ENCODE measurements at places on chromosomes 11 and 22.

- DNase-seq = no peak
Observed at GRCh38 chr11:35223371-35223796, 84.4 kb downstream of the CD44 start.

GRCh38 chr11:20444535-20444934, 57.0 kb downstream of the PRMT3 start:
- no peak for DNase-seq

- no peak for DNase-seq
Observed at GRCh38 chr11:131546218-131546895, 175.9 kb downstream of the NTM start.

- DNase-seq = peak; percentile 51
Observed at GRCh38 chr11:114448749-114449482, 9.6 kb downstream of the REXO2 start.

DNA sequence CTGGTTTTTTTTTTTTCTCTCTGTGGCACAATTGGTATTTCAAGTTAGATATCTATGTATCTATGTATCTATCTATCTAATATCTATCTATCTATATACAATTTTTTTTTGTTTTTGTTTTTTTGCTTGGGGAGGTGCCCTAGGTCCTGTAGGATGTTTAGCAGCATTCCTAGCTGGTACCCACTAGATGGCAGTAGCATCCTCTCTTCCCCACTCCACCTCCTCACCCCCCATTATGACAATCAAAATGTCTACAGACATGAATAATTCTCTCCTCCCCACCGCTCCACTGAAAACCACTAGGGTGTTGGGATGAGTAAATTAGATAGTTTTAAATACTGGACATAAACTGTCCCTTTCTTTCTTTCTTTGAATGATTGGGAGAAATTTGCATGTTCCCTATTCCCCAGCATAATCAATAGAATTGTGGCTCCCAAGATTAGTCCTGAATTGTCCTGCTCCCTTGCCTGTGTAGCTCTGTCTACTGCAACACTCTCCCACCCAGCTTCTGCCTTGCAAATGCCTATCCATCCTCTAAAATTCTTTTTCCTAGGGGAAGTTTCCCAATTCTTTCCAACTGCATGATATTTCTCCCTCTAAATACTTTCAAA, 1152.4 kb downstream of the LRRC4C start:
- no peak for DNase-seq

DNA sequence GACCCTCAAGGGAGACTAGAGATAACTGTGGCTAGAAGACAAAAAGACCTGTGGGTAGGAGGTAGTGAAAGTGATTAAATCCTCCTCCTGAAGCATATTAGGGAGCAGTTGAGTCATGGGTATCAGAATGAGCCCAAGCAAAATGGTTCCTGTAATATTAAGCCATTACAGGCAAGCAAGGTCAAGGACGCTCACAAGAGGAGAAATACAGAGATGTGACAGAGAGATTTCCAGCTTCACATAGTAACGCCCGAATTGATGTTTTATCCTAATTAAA, 77.7 kb downstream of the FAM76B start:
- DNase-seq = no peak

- no peak for DNase-seq
Observed at GRCh38 chr11:36792996-36793914, 195.2 kb upstream of the RAG2 start.

- no peak for DNase-seq
Observed at GRCh38 chr22:37183432-37184379, 4.3 kb downstream of the C1QTNF6 start.

DNA sequence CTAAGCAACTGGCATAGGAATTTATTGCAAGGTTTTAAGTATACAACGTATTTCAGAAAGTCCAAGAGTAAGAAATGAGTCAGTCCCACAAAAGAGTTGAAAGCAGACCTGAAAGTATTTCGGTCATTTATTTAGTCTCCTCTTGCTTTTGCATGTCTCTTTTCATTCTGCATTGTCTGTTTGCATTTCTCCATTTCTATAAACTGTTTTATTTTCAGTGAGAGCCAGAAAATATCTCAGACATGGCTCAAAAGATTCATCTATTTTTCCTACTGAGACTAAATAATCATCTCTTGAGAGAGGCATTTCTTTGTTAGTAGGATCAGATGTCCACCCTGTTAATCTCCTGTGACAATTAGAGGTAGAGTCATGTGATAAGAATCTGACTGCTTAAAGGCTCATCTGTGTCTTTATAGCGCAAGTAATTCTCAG, 219.1 kb upstream of the CCDC179 start:
- DNase-seq = no peak
